Left cardiac atrium (tissue), 4 donors: ENCODE measurements at places on chromosomes 7 and 10. TPM values are rescaled to one million over a fixed set of nuclear protein-coding genes. Genes with fewer than 3 reads are reported as not detected.

Gene PDE6C
- not detected for total RNA-seq

DNA sequence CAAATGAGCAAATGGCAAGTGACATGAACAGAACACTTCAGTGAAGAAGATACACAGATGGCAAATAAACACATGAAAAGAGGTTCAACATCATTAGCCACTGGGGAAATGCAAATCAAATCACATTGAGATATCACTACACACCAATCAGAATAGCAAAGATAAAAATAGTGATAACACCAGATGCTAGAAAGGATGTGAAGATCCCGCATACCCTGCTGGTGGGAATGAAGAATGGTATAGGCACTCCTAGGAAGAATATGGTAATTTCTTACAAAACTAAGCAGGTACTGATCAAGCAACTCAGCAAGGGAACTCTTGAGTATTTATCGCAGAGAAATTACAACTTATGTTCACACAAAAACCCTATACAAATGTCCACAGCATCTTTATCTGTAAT, 11.2 kb downstream of the LAMB4 start:
- no peak for DNase-seq

DNA sequence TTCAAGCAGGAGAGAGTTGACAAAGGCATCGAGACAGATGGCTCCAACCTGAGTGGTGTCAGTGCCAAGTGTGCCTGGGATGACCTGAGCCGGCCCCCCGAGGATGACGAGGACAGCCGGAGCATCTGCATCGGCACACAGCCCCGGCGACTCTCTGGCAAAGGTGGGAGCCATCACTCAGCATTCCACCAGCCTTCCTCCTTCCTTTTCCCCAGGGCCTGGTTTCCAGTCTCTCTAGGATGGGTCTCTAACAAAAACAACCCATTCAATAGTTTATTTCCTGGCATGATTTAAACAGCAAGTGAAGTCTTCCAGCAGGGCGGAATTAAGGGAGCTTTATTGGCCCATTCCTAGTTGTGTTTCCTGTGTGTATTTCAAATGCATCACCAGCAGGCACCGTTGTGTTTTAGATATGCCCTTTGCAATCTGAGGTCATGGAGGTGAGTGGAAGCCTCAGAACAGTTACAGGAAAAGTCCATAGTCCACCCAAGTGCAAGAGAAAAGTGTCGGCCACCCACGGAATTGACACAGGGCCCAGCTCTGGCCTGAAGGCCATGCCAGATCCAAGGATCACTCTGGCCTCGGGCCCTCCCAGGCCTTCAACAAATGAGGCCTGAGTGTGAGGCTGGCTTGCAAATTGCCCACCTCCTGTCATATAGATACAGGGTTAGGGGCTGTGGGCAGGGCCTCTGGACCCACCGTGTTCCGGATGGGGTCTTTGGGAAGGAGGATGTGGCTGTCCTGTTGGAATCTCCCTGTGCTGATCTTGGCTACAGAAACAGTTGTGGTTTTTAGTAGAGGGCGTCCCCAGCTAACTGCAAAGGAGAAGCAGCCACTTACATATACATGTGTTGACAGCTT, 46.9 kb upstream of the TRIM8 start:
- DNase-seq = peak; percentile 67

DNA sequence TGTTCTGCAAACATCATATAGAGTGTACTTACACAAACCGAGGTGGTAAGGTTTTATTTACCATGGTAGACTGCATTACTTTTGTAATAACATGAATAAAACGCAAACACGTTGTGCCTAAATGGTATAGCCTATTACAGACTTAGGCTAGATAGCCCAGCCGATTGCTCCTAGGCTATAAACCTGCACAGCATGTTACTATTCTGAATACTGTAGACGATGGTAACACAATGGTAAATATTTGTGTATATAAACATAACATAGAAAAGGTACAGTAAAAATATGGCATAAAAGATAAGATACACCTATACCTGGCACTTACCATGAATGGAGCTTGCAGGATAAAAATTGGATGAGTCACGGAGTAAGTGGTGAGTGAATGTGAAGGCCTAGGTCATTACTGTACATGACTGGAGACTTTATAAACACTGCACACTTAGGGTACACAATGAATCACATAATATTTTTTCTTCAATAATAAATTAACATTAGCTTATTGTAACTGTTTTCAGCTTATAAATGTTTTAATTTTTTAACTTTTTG, 16.3 kb downstream of the AKR1D1 start:
- no peak for DNase-seq

GRCh38 chr7:121372376-121373010, 23.6 kb downstream of the FAM3C start:
- DNase-seq = no peak

Gene SPDYE2B
- total RNA-seq = not detected

DNA sequence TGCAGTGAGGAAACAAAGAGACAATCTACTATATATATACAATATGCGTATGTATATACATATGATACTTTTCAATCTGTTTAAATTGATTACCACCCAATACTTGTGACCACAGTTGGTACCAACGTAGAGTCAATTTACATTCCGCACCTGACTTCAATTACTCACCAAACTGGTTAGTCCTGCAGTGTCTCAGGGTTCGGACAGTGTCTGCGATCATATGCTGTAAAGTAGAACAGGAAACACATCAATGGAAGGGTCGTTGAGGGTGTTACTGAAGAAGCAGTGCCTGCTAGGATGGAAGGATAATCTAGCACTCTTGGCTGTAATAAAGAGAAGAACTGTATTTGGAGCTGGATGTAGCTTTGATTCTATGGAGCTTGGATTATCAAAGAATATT, 179.7 kb upstream of the CDCA7L start:
- DNase-seq = no peak

Gene MET
- total RNA-seq = 15.7 TPM

Gene PTPN20
- total RNA-seq = 14.2 TPM

DNA sequence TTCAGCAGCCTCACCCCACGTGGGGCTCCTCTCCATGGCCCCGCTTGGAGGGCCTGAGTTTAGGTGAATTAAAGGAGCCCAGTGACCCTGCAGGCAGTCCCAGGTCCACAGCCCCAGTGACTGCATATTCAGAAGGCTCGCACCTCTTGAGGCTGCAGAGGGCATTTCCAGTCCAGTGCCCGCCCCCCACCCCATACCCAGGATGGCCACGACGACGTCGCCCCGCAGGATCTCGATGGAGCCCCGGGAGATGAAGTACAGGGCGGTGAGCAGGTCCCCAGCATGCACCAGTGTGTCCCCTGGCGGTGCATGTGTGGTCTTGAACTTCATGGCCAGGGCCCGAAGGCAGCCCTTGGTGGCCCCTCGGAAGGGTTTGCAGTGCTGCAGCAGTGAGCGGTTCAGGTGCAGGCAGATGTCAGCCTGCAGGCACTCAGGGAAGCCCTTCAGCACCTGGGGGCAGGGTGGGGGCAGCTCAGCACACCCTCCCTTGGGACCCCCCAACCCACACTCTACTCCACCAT, 28.1 kb downstream of the KCNH2 start:
- peak; percentile 13 for DNase-seq

- DNase-seq = no peak
These were observed 351.8 kb upstream of the SORCS1 start for GRCh38 chr10:107516349-107516748.

DNA sequence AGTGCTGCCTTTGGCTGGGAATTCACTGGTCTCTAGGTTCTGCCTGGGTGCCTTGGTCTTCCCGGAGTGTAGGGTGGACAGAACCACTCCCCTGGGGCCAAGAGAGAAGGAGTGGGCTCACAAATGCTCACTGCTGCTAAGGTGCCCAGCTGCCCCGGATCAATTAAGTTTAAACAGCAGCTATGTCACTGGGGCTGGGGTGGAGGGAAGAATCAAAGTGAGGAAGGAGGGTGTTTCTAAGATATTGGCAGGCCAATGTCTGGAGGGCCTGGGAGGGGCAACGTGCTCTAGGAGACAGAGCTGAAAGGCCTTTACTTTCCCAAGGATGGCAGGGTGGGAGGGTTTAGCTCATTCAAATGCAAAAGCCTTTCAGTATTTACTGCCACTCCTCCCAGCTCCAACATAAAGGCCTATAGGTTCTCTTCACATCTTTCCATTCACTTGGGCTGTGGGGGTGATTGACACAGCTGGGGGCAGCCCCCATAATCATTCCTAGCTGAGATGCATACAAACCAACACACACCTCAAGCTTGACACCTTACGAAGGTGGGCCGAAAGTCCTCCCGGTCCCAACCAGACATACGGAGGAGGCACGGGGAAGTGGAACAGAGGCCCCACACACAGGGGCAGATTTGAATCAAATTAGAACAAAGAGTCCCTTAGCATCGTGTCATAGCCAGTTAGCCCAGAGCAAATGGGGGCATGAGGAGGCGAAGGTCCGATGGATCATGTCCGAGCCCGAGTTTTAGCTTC, 108.0 kb upstream of the EFCAB10 start:
- DNase-seq = no peak

GRCh38 chr10:93465806-93466675, 16.1 kb downstream of the MYOF start:
- peak; percentile 84 for DNase-seq

Gene ADRB1
- total RNA-seq = 60.9 TPM

DNA sequence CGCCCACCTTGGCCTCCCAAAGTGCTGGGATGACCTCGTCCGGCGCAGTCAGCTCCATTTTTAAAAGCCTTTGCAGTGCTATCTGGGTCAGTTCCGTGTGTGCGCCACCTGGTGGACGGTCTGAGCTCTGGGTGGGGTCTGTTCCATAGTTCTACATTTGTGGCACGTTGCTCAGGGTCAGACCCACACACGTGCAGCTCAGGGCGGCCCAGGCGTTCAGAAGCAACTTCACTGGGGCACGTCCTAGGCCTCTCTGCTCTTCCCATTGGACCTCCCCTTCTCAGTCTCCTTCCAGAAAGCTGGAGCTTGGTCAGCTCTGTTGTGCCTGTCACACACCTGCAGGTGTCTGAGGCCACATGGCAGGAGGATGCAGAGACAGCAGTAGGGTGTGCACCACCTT, 137.9 kb downstream of the DNAJB6 start:
- no peak for DNase-seq

Gene CRHR2
- total RNA-seq = 0.16 TPM

Gene OR9A2
- total RNA-seq = not detected

Gene AMZ1
- 0.27 TPM for total RNA-seq

Gene PRSS37
- total RNA-seq = not detected

DNA sequence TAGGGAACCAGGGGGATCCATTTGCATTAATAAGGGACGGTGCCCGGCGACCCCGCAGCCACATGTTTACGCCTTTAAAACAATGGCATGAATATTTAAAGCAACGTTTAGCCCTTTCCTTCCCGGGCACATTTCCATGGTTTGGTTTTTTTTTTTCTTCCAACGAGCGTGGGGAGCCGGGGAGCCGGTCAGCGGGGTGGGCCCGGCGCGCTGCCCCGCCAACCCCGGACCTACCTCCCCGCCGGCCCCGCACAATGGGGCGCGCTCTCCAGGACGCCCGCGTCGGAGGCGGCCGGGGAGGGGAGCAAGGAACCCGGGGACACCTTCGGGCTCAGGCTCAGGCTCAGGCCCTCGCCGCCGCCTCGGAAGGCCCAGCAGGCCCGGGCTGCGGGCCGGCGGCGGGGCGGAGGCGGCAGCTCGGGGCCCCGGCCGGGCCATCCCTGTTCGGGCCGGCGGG, 1.0 kb downstream of the SEPHS1 start:
- DNase-seq = peak; percentile 33

GRCh38 chr7:130276796-130277762, 10.4 kb downstream of the CPA2 start:
- no peak for DNase-seq

GRCh38 chr7:139035586-139036353, at the start of gene ZC3HAV1L:
Gene ZC3HAV1L, minus strand, starts transcription at chr7:139036042. Its CDS starts 25 bp downstream, at chr7:139036017.
- peak; percentile 80 for DNase-seq

- no peak for DNase-seq
These were observed 28.7 kb downstream of the TBXAS1 start for GRCh38 chr7:139857791-139858190.

DNA sequence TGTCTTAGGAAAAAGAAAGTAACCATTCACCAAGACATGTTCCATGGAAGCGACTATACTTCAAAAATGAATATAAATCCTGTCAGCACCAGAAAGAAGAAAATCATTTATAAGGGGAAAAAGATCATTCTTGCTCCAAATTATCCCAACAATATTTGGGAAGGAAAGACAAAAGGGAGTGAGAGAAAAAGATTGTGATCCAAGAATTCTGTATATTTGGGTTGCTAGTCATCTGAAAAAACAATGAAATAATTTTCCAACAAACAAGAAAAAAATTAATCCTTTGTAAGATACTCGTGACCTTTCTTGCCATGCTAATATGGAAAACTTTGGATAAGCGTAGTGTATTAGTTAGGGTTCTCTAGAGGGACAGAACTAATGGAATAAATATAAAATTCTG, 163.2 kb upstream of the ZNF32 start:
- no peak for DNase-seq

DNA sequence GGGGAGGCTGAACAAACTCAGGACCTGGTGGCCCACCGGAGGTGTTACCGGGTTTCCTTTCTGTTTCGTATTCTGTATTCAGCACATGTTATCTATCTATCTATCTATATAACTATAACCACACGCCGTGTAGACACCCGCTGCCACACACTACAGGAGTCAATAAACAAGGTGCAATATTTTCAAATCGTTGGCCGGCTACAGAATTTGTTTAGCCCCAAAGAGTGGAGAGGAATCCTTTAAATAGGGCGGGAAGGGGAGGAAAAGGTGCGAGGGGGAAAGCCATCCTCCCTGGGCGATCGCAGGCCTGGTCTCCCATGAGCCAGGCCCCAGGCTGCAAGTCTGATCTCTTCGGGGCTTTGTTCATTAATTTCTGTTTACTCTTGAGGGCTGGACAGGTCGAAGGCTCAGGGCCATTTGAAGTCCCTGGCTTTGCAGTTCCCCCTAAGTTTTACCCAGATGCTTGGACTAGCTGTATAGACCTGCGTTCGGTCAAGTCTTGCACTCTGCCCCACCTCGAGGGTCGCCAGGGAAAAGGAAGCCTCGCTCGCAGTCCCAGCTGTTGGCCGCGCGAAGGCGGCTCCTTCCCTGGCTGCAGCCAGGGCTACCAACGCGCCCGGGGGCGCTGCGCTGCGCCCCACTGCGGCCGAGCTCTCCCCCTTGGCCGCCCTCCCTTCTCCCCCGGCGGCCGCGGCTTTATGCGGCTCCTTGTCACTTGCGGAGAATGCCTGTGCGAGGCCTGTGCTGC, 3.8 kb downstream of the NKX2-3 start:
- no peak for DNase-seq

Gene RAB18
- total RNA-seq = 92.8 TPM

GRCh38 chr10:51231754-51232153, 157.5 kb downstream of the PRKG1 start:
- DNase-seq = no peak

DNA sequence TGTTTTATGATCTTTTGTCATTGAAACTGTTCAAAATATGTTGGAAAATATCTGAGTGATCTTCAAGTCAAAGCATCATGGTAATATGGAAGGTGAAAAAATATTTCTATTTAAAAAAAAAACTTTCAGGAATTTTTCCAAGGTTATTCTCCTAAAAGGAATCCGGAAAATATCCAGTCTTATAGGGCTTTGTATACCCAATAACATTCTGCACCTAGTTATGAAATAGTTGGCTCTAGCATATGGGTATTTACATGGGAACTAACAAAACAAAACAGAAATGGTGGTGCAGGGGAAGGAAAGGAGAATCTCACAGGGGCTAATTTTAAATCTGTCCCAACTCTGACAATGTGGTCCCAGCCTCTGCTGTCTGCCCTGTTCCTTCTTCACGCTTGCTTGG, 167.1 kb upstream of the RHEB start:
- no peak for DNase-seq

GRCh38 chr7:6730343-6730633, 23.5 kb upstream of the ZNF12 start:
- no peak for DNase-seq

GRCh38 chr10:118692872-118693271, 61.9 kb downstream of the CACUL1 start:
- no peak for DNase-seq
